ENCODE measurements at places on chromosomes 16 and 17. TPM values are rescaled to one million over a fixed set of nuclear protein-coding genes. Genes with fewer than 3 reads are reported as not detected.

DNA sequence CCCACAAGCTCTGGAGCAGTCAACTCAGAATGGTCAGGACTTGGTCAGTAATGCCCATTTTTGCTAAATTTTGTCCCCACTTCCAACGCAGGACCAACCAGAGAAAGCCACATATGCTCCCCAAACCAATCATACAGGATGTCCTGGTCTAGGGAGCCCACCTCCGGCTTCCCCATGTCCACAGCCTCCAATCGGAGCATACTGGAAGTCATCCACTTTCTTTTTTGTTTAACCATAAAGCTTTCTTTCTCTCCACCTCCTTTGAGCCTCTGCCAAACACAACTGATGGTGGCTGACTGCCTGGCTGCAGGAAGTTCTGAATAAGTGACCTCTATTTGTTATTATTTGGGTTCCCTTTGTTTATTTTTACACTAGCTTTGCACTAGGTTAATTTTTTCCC lies 549.1 kb downstream of the WWOX start:
- no peak overlapping the region for H3K27ac ChIP-seq
- H3K36me3 ChIP-seq: no peaks in the 10 kb centered on the region
- H3K4me3 ChIP-seq: no peak overlapping the region
- no peaks in the 10 kb centered on the region for H3K27me3 ChIP-seq
- no peaks in the 10 kb centered on the region for H3K4me1 ChIP-seq
- no peak for DNase-seq

Gene MPV17L
- 2.7 TPM for total RNA-seq

GRCh38 chr16:80968386-80969113 lies 38.1 kb downstream of the CMC2 start:
- no peaks in the 10 kb centered on the region for H3K27me3 ChIP-seq
- no peak overlapping the region for H3K4me3 ChIP-seq
- peaks cover 6% of the 10 kb centered on the region for H3K36me3 ChIP-seq
- DNase-seq: no peak

Gene ATP2A1
- 7.7 TPM for total RNA-seq

DNA sequence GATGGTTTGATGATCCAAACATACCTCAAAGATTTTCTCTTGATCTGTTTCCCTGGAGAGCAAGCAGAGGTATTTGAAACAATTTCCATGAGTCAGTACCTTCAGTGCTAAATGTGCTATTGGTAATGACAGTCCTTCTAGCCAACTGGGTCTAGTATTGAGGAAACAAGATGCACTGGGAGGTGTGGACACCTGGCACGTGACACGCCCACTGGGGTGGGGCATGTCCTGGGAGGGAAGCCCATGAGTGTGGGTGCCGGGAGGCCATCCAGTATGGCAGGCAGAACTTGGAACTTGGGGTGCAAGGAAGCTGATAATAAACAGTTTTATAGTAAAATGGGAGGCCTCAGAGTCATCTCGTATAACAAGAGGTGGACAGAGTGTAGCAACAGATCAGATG lies 17.9 kb upstream of the AKAP1 start:
- H3K36me3 ChIP-seq: no peaks in the 10 kb centered on the region
- H3K4me3 ChIP-seq: no peak overlapping the region
- H3K27me3 ChIP-seq: no peaks in the 10 kb centered on the region
- H3K27ac ChIP-seq: no peak overlapping the region
- H3K4me1 ChIP-seq: no peaks in the 10 kb centered on the region
- no peak for DNase-seq

DNA sequence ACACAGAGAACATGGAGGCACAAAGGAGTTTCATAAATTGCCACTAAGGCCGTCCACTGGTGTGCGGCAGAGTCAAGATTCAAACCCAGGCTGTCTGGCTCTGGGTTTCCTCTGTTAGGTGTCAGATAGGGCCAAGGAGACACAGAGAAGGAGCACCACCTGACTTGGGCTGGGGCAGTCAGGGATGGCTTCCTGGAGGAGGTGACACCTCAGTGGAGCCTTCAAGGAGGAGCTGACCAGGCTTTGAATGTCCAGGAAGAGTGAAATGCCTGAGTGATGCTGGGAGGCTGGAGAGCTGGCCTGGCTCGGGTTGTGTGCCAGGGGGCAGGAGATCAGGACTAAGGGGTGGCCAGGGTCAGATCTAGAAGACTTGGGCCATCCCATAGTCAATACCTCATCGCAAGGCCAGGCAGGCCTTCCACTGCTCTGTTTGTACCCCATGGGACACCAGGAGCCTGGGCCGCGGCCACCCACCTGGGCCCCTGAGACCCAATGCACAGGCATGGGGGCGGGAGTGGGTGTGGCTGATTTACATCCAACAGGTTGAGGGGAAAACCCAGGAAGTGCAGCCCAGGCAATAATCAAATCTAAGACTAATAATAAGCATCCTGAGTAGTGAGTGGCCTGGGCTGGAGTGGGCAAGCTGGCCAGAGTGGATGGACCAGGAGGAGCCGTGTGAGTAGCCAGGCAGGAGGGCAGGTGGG lies 73.7 kb downstream of the USP22 start:
- no peak overlapping the region for H3K4me3 ChIP-seq
- no peak for DNase-seq
- no peak overlapping the region for H3K27ac ChIP-seq
- H3K27me3 ChIP-seq: no peaks in the 10 kb centered on the region
- no peaks in the 10 kb centered on the region for H3K4me1 ChIP-seq

Gene PRAC1
- not detected for total RNA-seq

Gene MT1F
- 0.78 TPM for total RNA-seq

DNA sequence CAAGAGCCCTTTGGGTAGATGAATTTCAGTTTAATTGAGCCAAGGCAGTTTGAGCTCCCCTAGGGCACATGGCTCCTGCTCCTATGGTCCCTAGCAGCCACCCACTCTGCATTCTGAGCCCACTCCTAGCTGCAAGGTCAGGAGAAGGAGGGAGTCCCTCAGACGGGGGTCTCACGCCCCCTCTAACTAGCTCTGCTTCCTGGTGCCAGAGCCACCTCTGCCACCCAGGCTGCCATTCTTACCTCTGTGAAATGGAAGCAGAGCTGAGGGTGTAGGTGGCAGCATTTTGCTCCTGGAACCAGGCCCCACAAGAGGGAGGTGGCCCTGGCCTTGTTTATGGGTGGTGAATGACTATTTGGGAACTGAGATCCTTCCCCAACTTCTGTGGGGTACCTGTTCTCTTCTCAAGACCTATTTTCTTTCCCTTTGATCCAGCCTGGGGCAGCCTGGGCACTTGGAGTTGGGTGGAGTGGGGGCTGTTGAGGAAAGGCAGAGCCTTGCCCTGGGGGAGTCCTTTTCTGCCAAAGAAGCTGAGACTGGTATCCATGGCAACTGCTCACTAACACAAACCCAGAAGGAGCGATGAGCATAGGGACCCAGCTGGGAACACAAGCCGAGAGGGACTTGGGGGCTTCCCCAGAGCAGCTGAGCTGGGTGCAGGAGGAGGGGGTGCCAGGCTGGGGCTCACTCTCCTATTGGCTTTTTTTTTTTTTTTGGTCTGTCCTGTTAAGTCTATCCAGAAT lies 4.8 kb downstream of the SPNS2 start:
- DNase-seq: no peak
- no peaks in the 10 kb centered on the region for H3K4me1 ChIP-seq
- H3K36me3 ChIP-seq: no peaks in the 10 kb centered on the region
- H3K4me3 ChIP-seq: no peak overlapping the region

GRCh38 chr17:51381262-51381661 lies 120.9 kb downstream of the UTP18 start:
- DNase-seq: no peak
- no peak overlapping the region for H3K27ac ChIP-seq
- H3K27me3 ChIP-seq: no peaks in the 10 kb centered on the region

DNA sequence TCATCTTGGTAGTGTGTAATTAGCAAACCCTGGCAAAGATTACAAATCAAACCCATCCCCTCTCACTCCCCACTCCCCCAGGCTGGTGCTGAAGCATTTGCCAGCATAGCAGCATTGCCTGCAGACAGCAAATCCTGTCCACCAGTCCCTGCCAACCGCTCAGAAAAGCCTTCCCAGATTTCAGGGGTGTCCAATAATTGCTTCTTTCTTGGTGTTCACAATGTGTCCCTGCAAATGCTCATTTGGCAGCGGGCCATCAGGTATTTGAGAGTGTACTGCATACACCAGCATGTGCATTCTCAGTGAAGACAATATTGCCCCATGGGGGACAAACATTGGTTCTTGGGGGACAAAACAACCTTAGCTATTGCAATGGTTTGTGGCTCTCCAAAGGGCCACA lies 28.2 kb downstream of the ORC6 start:
- H3K4me1 ChIP-seq: no peaks in the 10 kb centered on the region
- no peak overlapping the region for H3K4me3 ChIP-seq
- H3K36me3 ChIP-seq: no peaks in the 10 kb centered on the region

DNA sequence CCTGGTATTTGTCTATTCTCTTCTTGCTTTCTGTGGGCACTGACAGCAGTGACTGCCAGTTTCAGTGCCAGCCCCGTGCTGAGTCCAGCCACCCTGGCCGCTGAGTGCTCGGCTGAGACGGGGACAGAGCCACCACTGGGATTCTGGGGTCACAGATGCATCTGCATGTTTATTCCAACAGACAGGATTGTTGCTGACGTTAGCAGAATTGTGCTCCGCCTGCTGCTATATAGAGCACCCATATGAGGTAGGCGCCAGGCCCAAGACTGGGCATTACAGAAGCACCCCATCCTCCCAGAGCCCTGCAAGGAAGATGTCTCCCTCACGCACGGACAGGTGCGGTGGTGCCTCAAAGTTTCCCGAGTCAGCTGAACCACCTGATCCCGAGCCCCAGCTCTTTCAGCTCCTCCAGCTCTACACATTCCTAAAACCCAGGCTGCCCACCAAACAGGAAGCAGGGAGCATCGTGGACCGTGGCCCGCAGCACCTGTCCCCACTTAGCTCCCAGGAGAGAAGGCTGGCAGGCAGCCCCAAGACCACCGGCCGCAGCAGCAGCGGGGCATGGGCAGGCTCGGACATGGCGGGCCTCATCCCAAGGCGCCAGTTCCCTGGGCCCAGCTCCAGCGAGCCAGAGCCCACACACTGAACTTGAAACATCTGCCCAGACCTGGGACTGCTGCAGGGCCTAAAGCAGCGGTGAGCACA lies 44.9 kb upstream of the RASD1 start:
- H3K27ac ChIP-seq: no peak overlapping the region
- H3K27me3 ChIP-seq: no peaks in the 10 kb centered on the region
- H3K4me3 ChIP-seq: no peak overlapping the region

Gene CACNG5
- 1.8 TPM for total RNA-seq

DNA sequence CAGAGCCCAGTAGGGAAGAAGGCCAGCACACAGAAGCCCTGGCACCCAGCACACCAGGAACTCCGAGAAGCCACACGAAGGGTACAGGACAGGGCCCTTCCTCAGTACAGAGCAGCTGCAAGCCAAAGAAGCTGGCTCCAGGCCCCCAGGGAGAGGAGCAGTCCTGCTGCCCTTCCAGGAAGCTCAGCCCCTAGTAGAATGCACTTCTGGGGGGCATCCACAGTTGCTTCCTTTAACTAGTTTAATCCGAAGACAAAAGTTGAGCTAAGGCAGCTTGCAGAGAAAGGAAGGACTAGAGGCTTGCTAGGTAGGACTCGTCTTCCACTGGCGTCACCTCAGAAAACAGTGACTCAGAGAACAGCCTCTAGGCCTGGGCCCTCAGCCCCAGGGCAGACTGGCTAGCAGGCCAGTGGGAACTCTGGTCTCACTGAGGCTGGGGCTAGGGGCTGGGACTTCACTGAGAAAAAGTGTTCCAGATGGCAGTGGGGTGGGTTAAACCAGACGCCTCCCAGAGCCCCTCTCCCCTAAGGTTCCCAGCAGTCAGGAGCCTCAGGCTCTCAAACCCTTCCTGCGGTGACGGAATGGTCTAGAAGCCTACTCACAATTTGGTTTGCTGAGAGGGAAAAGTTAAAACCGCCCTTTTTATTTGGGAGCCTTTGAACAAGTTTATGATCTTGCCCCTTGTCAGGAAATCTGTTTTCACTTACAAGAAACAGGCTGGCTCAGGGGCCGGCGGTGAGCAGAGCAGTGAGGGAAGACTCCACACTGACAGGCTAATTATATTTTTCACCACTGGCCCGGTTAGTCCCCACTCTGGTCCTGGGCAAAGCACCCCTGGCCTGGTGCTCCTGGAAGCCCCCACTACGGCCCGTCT lies 41.4 kb downstream of the ACTG1 start:
- no peaks in the 10 kb centered on the region for H3K4me1 ChIP-seq
- no peaks in the 10 kb centered on the region for H3K36me3 ChIP-seq
- no peaks in the 10 kb centered on the region for H3K27me3 ChIP-seq

Gene RNF157
- 7.1 TPM for total RNA-seq

DNA sequence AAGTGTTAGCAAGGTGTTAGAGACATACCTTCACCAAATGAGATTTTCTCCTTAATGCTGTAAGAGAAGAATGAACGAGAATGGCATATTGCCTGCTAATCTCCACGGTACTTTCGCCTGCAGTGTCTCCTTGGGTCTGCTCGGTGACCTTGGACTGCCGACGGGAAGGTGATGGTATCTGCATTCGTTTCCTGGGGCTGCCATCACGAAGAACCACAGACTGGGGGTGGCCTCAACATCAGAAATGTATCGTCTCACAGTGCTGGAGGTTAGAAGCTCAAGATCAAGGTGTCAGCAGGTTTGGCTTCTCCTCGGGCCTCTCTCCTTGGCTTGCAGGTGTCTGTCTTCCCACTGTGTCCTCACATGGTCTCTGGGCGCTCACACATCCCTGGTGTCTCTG lies 86.3 kb upstream of the TNRC6C start:
- no peaks in the 10 kb centered on the region for H3K36me3 ChIP-seq
- no peaks in the 10 kb centered on the region for H3K4me1 ChIP-seq
- H3K4me3 ChIP-seq: no peak overlapping the region
- no peak overlapping the region for H3K27ac ChIP-seq
- no peaks in the 10 kb centered on the region for H3K27me3 ChIP-seq
